ENCODE measurements at places on chromosomes 6 and 20.
A peak's percentile ranks its signal among the peaks of the same experiment; 100 is the strongest.

- DNase-seq, result no peak
Measured at GRCh38 chr6:160267102-160267501, 8.5 kb upstream of the SLC22A2 start.

DNA sequence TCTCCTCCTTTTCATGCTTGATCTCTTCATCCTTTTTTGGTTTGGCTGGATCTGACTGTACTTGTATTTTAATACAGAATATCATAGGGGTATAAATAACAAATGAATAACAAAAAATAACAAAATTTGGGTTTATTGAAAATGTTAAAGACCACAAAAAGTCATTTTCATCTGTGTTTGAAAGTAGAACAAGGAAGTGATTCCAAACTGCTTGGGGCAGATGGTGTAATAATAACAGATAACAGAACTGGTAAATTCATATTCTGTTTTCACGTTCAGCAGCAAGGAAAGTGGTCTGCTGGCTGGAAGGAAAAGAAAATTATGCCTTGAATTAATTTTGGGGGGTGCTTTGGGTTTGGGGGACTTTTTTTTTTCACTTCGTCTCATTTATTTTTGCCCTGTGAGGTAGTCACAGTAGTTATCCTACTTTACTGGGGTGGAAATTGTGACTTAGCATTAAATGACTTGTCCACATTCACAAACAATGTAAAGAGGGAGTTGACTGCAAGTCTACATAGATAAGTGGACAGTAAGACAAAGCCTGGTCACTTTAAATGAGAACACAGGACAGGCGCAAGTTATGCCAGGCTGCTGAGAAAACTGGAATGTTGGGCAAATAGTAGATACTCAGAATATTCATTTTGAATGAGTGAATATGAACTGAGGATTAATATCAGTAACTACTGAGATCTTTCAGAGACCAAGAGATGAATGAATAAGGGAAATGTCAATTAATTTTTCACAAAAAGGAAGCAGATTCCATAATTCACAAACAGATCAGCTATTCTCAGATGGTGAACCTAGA lies 193.9 kb upstream of the CITED2 start:
- no peak for DNase-seq

DNA sequence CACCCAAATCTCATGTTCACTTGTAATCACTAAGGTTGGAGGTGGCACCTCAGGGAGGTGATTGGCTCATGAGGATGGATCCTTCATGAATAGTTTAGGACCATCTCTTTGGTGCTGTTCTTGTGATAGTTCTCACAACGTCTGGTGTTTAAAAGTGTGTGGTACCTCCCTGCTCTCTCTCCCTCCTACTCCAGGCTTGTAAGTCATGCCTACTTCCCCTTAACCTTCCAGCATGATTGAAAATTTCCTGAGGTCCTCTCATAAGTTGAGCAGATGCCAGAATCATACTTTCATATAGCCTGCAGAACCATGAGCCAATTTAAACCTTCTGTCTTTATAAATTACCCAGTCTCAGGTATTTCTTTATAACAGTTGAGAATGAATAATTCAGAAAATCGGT lies 16.6 kb downstream of the HLA-A start:
- no peak for DNase-seq

GRCh38 chr20:8082025-8082424 lies 50.0 kb upstream of the PLCB1 start:
- DNase-seq, result no peak

DNA sequence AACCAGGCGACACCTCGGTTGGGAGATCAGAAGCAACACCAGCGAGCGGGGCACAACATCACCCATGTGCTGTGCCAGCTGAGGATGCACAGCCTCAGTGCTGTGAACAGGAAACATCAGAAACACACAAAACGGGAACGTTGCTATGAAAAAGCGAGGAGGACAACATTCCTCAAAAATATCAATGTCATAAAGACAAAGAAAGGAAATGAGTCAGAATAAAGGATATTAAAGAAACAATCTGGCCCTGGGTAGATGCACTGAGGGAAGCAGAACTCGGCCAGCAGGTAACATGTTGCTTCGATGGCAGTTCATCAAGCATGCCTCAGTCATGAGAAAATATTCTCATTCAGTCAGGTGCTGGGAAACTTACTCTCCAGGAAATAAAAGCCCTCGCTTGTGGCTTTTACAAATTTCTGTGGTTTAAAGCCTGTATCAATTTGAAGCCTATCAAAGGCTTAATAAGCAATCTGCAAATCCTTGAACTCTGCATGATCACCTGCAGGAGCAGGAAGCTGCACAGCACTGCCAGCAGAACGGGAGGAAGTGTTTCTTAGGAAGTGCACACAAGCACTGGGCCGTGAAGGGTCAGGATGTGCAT lies 77.5 kb downstream of the GINS1 start:
- DNase-seq, result no peak

DNA sequence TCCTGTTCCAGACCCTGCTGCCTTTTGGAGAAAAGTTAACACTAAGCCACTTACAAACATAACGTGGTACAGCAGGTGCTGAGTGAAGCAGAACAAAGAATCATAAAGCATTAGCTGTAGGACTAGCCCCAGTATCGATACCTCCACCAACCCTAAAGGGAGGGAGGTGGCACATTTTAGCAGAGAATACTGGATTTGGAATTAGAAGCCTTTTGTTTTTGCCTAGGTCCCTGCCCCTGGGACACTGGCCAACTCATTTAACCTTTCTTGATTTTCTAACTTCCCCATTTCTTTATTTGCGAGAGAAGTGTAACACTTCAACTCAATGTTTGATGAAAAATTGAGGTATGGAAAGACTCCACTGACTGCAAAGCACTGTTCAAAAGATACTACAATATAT lies 93.5 kb downstream of the B3GAT2 start:
- no peak for DNase-seq

GRCh38 chr6:88806728-88807127 lies 156.7 kb downstream of the RNGTT start:
- DNase-seq, result no peak

DNA sequence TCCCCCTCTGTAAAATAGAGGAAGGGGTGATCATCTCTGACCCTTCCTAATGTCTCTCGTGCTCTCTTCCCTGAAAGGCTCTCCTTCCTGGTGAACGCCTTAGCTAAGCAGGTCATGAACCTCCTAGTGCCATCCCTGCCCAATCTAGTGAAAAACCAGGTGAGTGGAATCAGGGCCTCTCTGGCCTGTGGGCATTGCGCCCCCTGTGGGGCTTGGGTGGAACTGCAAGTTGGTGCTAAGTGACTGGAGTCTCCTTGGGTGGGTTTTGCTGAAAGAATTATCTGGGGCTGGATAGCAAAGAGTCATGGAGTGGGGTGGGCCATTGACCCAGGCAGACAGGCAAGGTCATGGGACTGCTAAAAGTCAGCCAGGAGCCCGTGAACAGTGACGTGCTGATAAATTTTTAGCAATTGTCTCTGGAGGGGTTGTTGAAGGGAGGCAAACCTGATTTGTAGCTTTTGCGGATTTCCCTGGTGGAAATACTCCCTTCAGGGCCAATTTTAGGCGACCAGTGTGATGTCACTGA lies 8.9 kb downstream of the BPIFB1 start:
- DNase-seq, result peak; percentile 40

DNA sequence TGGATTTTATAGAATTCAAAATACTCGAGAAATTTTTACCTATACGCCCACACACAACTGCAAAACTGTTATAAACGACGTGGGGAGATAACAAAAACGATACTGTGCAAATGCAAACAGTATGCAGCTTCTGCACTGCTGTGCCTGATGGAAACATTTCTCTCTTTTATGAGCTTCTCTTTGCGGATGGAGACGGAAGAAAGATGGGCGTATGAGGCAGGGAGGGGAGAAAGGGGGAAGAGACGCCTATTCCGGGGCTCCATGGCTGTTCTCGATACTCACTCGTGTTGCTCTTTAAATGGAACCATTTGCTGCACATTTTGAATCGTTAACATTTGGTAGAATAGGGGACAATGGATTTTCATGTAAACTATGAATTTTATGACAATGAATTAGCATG lies 69.1 kb upstream of the EXOC2 start:
- DNase-seq, result no peak

DNA sequence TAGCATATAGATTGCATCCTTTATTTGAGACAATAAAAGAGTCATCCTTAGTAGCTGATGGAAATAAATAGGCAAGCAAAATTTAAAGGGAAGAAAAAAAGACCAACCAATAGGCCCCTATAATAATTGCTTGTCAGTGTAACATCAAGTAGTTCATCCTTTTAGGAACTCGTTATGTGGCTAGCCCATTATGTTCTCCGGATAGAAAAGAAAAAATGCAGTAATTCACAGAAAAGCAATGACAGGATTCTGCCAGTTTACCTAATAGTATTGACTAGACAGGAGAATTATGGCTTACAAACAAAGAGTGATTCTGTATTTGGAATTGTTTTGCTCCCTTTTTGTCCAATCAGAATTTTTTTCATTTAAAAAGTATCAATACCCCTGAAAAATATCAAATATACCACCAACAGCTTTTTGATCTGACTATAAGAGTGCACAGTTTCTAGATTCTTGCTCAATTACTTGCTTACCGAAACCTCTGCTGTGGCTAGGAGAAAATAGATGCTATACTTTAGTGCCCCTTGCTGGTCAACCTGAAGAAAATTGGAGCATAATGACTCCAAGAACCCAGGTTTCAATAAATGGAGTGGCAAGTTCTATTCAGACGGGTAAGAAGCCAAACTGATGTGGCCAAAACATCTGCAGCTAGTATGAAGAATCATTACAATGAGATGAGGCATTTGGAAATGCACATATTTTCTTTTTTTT lies 91.5 kb upstream of the SASH1 start:
- no peak for DNase-seq

- DNase-seq, result no peak
Measured at GRCh38 chr6:10381133-10381829, 33.6 kb downstream of the TFAP2A start.

- no peak for DNase-seq
Measured at GRCh38 chr6:83220121-83220520, 27.0 kb downstream of the RWDD2A start.

DNA sequence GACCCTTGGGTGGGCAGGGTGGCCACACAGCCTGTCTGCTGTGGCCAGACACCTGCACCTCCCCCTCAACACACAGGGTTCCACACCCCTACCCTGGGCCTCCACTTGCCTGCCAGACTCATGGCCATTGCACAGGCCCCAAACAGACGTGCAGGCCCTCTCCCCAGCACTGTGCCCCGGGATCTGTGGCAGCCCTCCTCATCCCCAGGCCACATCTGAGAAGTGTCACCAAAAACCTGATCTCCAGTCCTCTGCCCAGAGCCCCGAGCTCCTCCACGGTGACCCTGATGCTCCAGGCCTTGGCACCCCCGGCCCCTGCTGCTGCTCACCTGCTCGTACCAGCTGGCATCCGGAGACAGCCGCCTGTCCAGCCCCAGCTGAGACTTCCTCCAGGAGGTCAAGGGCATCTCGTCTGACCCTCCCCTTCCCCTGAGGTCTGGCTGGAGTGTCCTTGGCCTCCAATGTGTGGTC lies 160.1 kb downstream of the DLL1 start:
- DNase-seq, result no peak

DNA sequence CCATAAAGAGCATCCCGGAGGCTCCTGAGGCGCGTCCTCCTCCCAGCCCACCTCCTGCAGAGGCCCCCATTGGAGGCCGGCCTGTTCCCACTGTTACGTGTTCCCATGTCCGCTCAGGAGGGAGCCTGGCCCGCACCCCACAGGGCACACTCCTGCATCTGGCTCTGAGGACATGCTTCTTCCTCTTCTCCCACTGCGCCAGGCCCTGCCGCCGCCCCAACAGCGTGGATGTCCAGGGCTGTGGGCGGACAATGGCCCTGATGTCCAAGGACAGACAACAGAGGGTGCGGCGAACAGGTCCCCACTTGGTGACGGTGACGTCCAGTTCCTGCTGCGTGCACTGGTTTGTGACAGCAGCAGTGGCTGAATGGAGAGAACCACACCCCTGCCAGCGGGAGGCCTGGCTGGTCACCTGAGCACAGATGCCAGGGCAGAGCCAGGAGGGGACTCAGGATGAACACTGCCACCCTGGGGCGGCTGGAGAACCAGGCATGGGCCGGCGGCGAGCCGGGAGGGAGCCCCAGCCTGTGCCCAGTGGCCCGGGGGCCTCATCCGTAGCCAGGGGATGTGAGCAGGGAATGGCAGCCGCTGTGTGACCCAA lies 26.6 kb downstream of the FRMD1 start:
- no peak for DNase-seq

DNA sequence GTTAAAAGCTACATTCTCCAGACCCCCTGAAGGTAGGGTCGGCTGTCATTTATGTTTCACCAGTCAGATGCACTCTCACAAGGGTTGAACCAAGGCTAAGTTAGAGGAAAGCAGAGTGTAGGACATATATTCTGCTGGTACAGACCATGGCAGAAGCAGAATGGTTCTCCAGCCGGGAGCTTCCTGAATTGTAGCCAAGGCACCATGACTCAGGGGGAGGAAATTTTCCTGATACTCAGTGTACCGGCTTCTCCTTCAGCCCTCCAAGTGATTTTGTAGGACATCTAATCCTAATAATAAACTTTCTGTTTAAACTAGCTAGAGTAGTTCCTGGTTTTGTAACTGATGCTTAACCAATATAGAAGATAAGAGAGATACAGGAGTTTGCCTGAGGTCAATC lies 14.2 kb upstream of the SLPI start:
- DNase-seq, result no peak

DNA sequence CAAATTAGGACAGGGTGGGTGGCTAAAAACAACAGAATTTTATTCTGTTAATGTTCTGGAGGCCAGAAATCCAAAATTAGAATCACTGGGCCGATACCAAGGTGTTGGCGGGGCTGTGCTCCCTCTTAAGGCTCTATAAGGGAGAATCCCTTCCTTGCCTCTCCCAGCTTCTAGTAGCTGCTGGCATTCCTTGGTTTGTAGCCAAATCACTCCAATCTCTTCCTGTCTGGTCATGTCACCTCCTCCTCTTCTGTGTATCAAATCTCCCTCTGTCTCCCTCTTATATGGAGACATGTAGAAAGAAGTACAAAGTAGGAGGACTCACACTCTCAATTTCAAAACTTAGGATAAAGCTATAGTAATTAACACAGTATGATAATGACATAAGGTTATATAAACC lies 102.9 kb upstream of the SIRPA start:
- DNase-seq, result no peak

DNA sequence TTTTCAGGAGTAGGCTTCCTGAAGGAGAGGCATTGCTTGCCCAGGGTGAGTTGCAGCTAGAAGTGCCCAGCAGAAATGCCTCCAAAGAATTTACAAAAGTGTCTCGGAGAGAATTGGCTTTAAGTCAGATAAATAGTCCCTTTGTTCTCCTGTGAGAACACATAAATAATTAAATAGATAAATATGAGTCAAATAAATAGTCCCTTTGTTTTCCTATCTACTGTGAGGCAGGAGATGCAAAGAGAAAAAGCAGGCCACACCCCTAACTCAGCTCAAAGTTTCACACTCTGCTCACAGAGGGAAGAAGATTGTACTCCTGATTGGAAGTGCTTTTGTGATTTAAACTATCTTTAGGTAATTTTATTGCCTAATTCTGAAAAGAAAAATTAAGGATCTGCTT lies 180.7 kb upstream of the PRSS16 start:
- DNase-seq, result no peak

GRCh38 chr6:152975204-152975915 lies 7.5 kb downstream of the FBXO5 start:
- DNase-seq, result no peak

Measured in stimulated activated CD8-positive, alpha-beta memory T cell treated with anti-CD3 and anti-CD28 coated beads, Interleukin-4, amount 100 ng/mL, for 1 hour (primary cell).